ENCODE measurements at places on chromosomes 11 and 22.

GRCh38 chr22:50568626-50569025 lies 5.9 kb upstream of the SYCE3 start:
- H3K27me3 ChIP-seq, result peaks cover 9% of the 10 kb centered on the region
- peaks cover under 1% of the 10 kb centered on the region for H3K4me1 ChIP-seq
- no peak overlapping the region for H3K27ac ChIP-seq

GRCh38 chr11:117459123-117459978 lies 131.7 kb downstream of the CEP164 start:
- peaks cover 1% of the 10 kb centered on the region for H3K36me3 ChIP-seq
- H3K27me3 ChIP-seq, result peaks cover 50% of the 10 kb centered on the region
- H3K4me3 ChIP-seq, result no peak overlapping the region
- H3K4me1 ChIP-seq, result no peaks in the 10 kb centered on the region

DNA sequence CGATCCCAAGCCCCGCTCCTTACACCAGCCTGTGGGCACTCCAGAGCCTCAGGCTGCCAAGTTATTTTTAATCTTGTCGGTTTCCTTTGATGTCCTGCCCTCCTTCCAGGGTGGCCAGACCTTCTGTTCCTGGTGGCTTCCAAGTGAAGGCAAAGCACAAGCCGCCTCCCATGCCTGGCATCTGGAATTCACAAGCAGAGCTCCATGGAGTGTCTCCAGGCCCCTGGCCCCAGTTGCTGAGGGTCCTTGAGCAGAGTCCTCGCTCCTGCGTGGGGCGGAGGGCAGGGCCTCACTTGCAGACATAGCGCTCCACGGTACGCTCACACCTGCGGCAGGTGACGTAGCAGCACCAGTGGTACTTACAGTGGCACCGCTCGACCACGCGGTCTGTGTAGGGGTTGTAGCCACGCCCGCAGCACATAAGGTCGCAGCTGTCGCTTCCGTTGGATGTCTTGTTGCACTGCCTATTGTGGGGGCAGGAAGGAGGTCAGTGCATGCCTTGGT lies 19.5 kb downstream of the WNT11 start:
- H3K27me3 ChIP-seq, result peaks cover 35% of the 10 kb centered on the region
- H3K4me3 ChIP-seq, result no peak overlapping the region
- no peaks in the 10 kb centered on the region for H3K36me3 ChIP-seq
- H3K27ac ChIP-seq, result no peak overlapping the region

- 0 out of 2 replicates have a peak, but pooled peaks cover 5% of the 10 kb centered on the region for H3K36me3 ChIP-seq
- H3K27me3 ChIP-seq, result peaks cover 37% of the 10 kb centered on the region
- H3K4me3 ChIP-seq, result no peak overlapping the region
- DNase-seq, result no peak
- peaks cover 38% of the 10 kb centered on the region for H3K4me1 ChIP-seq
Observed at GRCh38 chr11:44863231-44863630, 87.5 kb downstream of the TP53I11 start.

DNA sequence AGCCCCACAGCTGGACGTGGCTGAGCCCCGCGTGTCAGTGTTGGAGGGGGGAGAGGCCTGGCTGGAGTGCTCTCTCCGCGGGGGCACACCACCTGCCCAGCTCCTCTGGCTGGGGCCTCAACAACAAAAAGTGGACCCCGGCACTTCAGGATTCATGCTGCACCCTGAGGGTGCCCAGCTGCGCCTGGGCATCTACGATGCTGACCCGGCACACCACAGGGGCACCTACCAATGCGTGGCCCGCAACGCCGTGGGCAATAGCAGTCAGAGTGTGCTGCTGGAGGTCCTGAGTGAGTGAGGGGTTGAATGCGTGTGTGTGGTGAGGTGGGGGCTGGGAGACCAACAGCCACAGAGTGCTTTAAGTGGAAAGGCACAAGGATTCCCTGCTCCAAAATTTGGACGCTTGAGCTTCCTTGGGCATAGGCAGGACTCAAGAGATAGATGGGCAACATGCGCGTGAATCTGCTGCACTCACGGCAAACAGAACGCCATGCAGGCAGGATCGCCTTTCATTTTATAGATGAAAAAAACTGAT lies 7.6 kb downstream of the VSIG10L2 start:
- no peak overlapping the region for H3K4me3 ChIP-seq
- no peaks in the 10 kb centered on the region for H3K36me3 ChIP-seq
- no peak for DNase-seq
- H3K27ac ChIP-seq, result no peak overlapping the region
- H3K4me1 ChIP-seq, result no peaks in the 10 kb centered on the region

GRCh38 chr11:792535-792821 lies 2.6 kb upstream of the CEND1 start:
- H3K4me1 ChIP-seq, result peaks cover 17% of the 10 kb centered on the region
- H3K27ac ChIP-seq, result no peak overlapping the region
- no peak overlapping the region for H3K4me3 ChIP-seq

DNA sequence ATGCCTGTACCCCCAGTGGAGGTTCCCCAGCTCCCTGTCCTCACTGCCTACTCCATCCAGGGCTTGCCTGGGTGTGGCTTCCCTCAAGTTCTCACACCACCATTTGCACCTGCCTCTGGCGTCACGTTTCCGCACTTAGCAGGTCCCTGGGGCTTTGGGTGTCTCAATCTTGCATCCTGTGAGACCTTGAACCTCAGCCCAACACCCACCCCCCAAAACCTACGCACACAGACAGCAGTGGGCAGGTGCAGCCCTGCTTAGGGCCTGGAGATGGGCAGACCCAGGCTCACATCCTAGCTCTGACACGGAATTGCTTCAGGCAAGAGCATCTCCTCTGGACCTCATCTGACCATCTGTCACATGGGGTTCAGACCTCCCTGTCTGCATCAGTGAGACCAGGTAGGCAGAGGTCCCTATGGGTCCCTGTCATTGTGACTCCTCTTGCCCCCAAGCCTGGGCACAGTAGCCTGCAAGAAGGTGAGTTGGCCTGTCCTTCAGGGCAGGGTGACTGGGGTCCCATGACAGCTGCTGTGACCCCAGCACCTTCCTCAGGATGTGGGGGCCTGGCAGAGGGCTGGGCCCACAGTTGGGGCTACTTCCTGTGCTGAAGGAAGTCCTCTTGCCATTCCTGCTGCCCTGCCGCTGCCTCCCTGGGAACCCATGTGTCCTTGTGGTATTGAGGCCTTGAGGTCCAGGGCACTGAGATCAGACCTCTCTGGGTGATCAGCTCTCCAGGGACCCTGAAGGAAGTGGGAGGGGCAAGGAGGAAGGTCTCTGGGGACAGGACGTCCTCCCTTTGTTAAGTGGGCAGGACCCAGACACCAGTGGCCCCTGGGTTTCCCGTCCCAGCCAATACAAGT lies 2.0 kb downstream of the SIPA1 start:
- peaks cover 43% of the 10 kb centered on the region for H3K4me1 ChIP-seq
- no peaks in the 10 kb centered on the region for H3K36me3 ChIP-seq
- no peak overlapping the region for H3K27ac ChIP-seq
- H3K27me3 ChIP-seq, result peaks cover 3% of the 10 kb centered on the region
- H3K4me3 ChIP-seq, result no peak overlapping the region

DNA sequence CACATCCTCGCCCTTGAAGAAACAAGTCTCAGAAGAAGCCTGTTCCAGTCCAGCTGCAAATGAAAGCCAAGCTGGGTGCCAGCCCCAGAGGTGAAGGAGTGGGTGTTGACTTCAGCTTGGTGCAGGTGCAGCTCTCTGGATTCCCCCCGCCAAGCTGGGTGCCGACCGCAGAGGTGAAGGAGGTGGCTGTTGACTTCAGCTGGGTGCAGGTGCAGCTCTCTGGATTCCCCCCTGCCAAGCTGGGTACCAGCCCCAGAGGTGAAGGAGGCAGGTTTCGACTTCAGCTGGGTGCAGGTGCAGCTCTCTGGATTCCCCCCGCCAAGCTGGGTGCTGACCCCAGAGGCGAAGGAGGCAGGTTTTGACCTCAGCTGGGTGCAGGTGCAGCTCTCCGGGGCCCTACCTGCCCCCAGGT lies 1234.0 kb downstream of the TBC1D22A start:
- DNase-seq, result no peak
- H3K4me1 ChIP-seq, result no peaks in the 10 kb centered on the region
- peaks cover 11% of the 10 kb centered on the region for H3K36me3 ChIP-seq
- no peak overlapping the region for H3K4me3 ChIP-seq
- no peaks in the 10 kb centered on the region for H3K27me3 ChIP-seq

GRCh38 chr11:34431979-34432378 lies 6.8 kb upstream of the CAT start:
- no peaks in the 10 kb centered on the region for H3K27me3 ChIP-seq
- H3K4me1 ChIP-seq, result peaks cover 17% of the 10 kb centered on the region
- no peak overlapping the region for H3K4me3 ChIP-seq
- H3K27ac ChIP-seq, result no peak overlapping the region

DNA sequence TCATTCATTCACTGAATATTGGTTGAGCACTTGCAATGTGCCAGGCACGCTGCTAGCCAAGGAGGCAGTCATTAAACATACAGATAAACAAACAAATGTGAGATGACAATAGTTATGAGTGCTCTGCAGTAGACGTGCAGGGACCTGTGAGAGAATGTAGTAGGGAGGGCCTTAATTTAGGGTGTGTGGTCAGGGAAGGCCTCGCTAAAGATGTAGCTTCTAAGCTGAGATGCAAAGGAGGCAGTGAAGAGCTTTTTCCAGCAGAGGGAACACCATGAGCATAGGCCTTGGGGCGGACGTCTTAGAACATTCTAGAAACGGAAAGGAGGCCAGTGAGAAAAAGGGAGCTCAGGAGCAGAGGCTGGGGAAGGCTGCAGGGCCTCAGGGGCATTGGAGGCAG lies 789 bp upstream of the NCF4 start:
- no peaks in the 10 kb centered on the region for H3K36me3 ChIP-seq
- H3K27ac ChIP-seq, result no peak overlapping the region
- peaks cover 23% of the 10 kb centered on the region for H3K27me3 ChIP-seq
- no peak overlapping the region for H3K4me3 ChIP-seq
- peak; percentile 6 for DNase-seq

DNA sequence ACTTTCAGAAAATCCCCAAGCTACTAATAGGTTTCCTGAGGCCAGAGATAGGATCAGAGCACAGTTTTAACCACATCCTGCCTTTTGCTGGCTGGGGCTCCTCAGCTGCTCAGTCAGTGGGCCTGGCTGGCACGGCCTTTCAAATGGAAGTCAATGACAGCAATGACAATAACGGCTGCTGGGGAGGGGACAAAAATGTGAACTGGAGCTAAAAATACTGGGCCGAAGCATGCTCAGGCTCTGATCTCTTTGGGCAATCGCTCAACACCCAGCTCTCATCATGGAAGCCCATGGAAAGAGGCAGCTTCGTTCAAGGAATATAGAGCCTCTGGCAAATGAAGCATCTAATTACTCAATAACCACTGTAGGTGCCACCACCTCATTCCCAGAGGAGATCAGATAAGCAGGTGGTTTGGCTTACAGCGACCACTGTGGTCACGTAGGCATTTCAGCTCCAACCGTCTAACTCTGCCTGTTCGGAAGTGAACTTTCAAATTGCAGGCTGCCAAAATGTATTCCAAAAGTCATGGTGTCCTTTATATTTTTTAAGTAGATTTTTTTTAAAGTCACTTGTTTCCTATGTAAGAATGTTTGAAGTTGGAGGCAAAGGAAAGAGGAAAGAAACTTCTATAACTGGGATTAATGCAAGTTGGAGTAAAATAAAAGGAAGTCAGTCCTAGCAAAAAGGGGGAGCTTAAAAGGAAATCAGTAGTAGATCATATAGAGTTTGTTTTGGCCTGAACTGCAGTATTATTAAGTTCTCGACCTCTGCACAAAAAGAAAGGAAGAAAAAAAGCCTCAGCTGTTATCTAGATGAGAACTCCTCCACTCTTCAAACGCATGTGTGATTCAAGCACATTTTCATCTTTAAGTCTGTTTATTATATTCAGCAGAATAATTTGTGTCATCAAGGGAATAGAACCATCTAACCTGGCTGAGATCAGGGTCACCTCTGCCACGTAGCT lies 14.1 kb downstream of the WT1 start:
- no peak overlapping the region for H3K27ac ChIP-seq
- H3K4me3 ChIP-seq, result no peak overlapping the region
- peaks cover 35% of the 10 kb centered on the region for H3K27me3 ChIP-seq
- H3K4me1 ChIP-seq, result peaks cover 6% of the 10 kb centered on the region
- H3K36me3 ChIP-seq, result no peaks in the 10 kb centered on the region

- H3K36me3 ChIP-seq, result no peaks in the 10 kb centered on the region
- no peaks in the 10 kb centered on the region for H3K27me3 ChIP-seq
- H3K4me1 ChIP-seq, result no peaks in the 10 kb centered on the region
- H3K4me3 ChIP-seq, result no peak overlapping the region
- H3K27ac ChIP-seq, result no peak overlapping the region
Observed at GRCh38 chr11:101470419-101470818, 113.4 kb downstream of the TRPC6 start.

DNA sequence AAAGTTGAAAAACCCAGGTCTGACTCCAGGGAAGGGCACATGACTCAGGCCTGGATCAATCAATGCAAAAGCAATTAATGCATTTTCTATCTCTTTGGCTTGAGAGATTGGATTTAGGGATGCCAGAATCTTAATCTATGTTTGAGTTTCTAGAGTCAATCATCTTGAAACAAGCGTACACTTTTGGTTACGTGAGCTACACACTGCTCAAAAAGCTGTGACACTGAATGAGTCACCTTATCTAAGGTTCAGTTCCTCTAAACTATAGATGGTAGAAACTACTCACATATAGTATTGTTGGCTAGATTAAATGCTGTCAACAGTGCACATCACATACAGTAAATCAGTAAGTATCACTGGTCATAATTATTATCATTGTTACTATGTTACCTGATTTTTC lies 24.2 kb downstream of the MRE11 start:
- H3K4me3 ChIP-seq, result no peak overlapping the region
- no peak overlapping the region for H3K27ac ChIP-seq
- H3K4me1 ChIP-seq, result no peaks in the 10 kb centered on the region
- peaks cover 6% of the 10 kb centered on the region for H3K36me3 ChIP-seq
- H3K27me3 ChIP-seq, result no peaks in the 10 kb centered on the region

GRCh38 chr22:23062616-23063538 lies 7.4 kb upstream of the GNAZ start:
- H3K27me3 ChIP-seq, result peaks cover 30% of the 10 kb centered on the region
- DNase-seq, result no peak
- H3K4me1 ChIP-seq, result peaks cover 5% of the 10 kb centered on the region
- no peak overlapping the region for H3K4me3 ChIP-seq
- no peak overlapping the region for H3K27ac ChIP-seq

- peak overlapping the region; percentile 27 for H3K4me3 ChIP-seq
- H3K4me1 ChIP-seq, result peaks cover 36% of the 10 kb centered on the region
- H3K36me3 ChIP-seq, result 0 out of 2 replicates have a peak, but pooled peaks cover 10% of the 10 kb centered on the region
- DNase-seq, result peak; percentile 91
Observed at GRCh38 chr11:18594999-18595749, 4.4 kb upstream of the MISFA start.

GRCh38 chr22:28025333-28025732 lies 106.3 kb upstream of the PITPNB start:
- H3K4me1 ChIP-seq, result peaks cover 6% of the 10 kb centered on the region
- no peak overlapping the region for H3K27ac ChIP-seq
- DNase-seq, result no peak
- peaks cover 2% of the 10 kb centered on the region for H3K27me3 ChIP-seq

GRCh38 chr11:62401811-62402210 lies 17.0 kb upstream of the SCGB1A1 start:
- H3K27me3 ChIP-seq, result peaks cover 17% of the 10 kb centered on the region
- no peak overlapping the region for H3K4me3 ChIP-seq
- no peak for DNase-seq
- H3K4me1 ChIP-seq, result peaks cover 37% of the 10 kb centered on the region

- DNase-seq, result no peak
- H3K27ac ChIP-seq, result peak overlapping the region; percentile 58
- H3K4me1 ChIP-seq, result peaks cover 49% of the 10 kb centered on the region
- peaks cover 38% of the 10 kb centered on the region for H3K36me3 ChIP-seq
- no peaks in the 10 kb centered on the region for H3K27me3 ChIP-seq
- H3K4me3 ChIP-seq, result peak overlapping the region; percentile 66
Observed at GRCh38 chr11:10674911-10675440, 18.6 kb downstream of the IRAG1 start.

- no peak overlapping the region for H3K27ac ChIP-seq
- H3K4me1 ChIP-seq, result no peaks in the 10 kb centered on the region
- peak; percentile 2 for DNase-seq
- H3K4me3 ChIP-seq, result no peak overlapping the region
- H3K36me3 ChIP-seq, result no peaks in the 10 kb centered on the region
- H3K27me3 ChIP-seq, result no peaks in the 10 kb centered on the region
Observed at GRCh38 chr22:47281126-47282106, 519.0 kb downstream of the TBC1D22A start.

All from HFFc6 (cell line).